Endothelial cell (in vitro differentiated cells): ENCODE measurements at places on chromosomes 7 and 10. TPM values are rescaled to one million over a fixed set of nuclear protein-coding genes. Genes with fewer than 3 reads are reported as not detected.

DNA sequence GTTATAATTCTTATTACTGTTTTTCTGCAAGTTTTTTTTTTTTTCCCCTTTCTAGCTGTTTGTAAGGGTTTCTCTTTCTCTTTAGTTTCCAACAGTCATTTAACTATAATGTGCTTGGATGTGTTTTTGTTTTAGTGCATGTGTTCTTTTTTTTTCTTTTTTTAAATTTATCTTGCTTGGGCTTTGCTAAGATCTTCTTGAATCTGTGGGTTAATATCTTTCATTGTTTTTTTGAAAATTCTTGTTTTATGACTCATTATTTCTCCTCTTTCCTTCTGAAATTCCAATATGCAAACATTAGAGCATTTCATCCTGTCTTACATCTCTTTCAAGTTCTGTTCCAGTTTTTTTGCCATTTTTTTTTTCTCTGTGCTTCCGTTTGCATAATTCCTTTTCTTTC, 5.7 kb upstream of the HK1 start:
- no peak overlapping the region for H3K27ac ChIP-seq
- no peaks in the 10 kb centered on the region for H3K27me3 ChIP-seq
- no peaks in the 10 kb centered on the region for H3K36me3 ChIP-seq

GRCh38 chr10:55491712-55492111, 690.7 kb upstream of the PCDH15 start:
- no peak overlapping the region for H3K4me3 ChIP-seq
- H3K36me3 ChIP-seq: no peaks in the 10 kb centered on the region
- H3K27ac ChIP-seq: no peak overlapping the region
- no peak for DNase-seq
- peaks cover 3% of the 10 kb centered on the region for H3K4me1 ChIP-seq

- peaks cover 22% of the 10 kb centered on the region for H3K36me3 ChIP-seq
- DNase-seq: no peak
- peaks cover 6% of the 10 kb centered on the region for H3K4me1 ChIP-seq
- H3K27me3 ChIP-seq: peaks cover 13% of the 10 kb centered on the region
- H3K27ac ChIP-seq: no peak overlapping the region
- H3K4me3 ChIP-seq: no peak overlapping the region
Observed at GRCh38 chr7:70602117-70602516, 529.8 kb upstream of the GALNT17 start.

GRCh38 chr7:55365205-55365674, at the start of gene LANCL2:
LANCL2 (plus strand) TSS chr7:55365337; CDS start chr7:55366026, 689 bp downstream.
- H3K27me3 ChIP-seq: peaks cover 4% of the 10 kb centered on the region
- no peaks in the 10 kb centered on the region for H3K36me3 ChIP-seq
- DNase-seq: no peak
- H3K27ac ChIP-seq: peak within 1 kb of the TSS; percentile 95

The LRRD1 gene
- total RNA-seq: 0.59 TPM

- H3K27ac ChIP-seq: no peak overlapping the region
- no peaks in the 10 kb centered on the region for H3K27me3 ChIP-seq
- H3K4me1 ChIP-seq: no peaks in the 10 kb centered on the region
Observed at GRCh38 chr10:108358912-108359311, 1194.4 kb upstream of the SORCS1 start.
